ENCODE measurements at places on chromosomes 1 and 21. TPM values are rescaled to one million over a fixed set of nuclear protein-coding genes. Genes with fewer than 3 reads are reported as not detected.

DNA sequence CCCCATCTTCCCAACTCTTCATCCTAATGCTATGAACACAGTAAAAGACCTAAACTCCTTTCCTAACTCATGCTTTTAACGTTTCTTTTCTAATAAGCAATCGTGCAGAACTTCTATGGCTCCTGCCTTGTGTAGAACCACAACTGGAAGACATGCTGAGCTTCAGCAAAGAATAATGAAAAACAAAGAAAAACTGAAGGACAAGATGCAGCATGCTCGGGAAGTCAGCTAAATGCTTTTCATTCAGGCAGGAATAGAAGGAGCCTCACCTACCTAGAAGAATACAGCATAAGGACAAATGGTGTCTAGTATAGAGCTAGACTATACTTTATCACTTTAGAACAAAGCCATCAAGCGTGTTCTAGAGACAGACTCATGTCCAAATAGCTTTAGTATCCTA, 45.9 kb downstream of the LUZP1 start:
- DNase-seq = no peak

The SMIM1 gene
- not detected for total RNA-seq

DNA sequence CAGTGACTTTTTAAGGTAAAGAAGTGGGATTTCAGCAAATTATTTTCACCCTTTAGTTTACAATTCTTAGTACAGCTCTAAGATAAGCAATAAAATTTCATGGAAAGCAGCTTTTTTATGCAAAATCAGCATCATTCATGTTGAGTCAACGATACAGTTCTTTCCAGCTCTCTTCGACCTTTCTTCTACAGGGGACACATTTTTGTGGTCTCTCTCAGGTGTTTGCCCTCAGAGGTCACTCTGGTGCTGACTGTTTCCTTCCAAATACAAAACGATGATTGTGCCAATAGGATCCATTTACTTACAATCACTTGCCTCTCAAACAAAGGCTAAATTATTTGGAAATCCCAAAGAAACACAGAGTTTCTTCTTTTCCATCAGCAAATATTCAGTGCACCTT, 51.0 kb downstream of the PSMG1 start:
- no peak for DNase-seq

DNA sequence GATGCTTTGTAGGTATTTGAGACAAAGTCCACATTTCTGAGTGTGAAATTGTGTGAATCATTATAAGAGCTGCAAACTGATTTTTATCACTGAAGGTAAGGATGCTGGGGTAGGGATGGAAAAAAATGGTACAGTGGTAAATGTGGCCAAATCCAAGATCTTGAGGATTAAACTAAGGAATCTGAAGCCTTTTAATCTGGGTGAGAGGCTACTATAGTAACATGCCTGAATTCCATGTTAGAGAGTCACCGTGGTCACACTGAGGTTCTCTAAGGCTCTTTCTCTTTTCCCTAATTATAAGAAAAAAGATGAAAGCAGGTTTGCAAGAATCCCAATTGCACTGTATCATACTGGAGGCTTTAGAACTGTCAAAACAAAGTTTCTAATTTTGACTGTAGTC, 17.6 kb downstream of the PTGER3 start:
- DNase-seq = no peak

The MRAP gene
- not detected for total RNA-seq

The FCMR gene
- not detected for total RNA-seq

The SIK1 gene
- total RNA-seq = 23.2 TPM

DNA sequence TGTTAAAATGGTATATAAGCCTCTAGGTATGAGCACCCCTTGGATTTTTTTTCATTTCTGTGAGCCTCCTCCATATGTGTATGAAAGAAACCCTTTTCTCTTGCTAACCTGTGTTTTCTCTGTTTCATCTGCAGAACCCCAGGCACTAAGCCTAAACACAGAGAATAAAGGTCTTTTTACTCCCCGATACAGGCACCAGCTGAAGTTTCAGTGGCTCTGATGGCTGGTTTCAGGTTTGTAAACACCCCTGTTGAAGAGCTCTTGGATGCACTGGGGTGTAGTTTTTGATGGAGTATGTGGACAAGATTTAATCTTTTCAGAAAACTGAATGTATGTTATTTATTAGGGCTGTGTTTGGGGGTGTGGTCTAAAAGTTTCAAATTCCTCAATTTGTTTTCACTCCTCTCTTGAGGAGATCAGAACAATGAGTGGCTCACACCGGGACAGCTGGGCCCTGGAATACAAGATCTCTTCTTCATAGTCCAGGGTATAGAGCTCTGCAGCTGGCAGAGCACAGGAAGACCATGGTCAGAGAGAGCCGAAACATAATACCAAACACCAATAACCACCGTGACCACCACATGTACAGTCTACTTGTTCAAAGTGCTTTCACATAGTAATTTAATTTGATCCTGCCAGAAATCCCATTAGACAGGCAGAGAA, 50.2 kb upstream of the VTCN1 start:
- DNase-seq = no peak

The F13B gene
- total RNA-seq = 0.12 TPM

Measured in NCI-H460 (cell line).